ENCODE measurements at places on chromosomes 3 and 15. TPM values are rescaled to one million over a fixed set of nuclear protein-coding genes. Genes with fewer than 3 reads are reported as not detected.

DNA sequence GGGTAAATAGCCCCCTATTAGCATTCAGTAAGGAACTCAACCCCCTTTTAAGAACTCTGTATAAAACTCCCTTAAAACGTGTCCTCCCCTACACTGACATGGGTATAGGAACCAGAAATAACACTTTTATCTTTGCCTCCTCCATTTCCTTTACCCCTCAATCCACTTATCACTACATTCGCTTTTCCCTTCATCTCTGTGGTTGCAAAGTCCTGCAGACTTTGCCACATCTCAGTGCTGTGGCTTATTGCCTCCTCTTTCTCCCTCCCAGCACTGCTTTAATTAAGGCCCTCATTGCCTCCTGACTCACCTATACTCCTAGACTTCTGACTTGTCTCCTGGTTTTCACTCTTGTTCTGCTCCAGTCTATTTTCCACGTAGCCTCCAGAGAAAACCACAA is 94.3 kb upstream of the GADL1 start:
- no peak for DNase-seq

Gene CAND2
- polyA plus RNA-seq: 42.5 TPM

- no peak for DNase-seq
Measured at GRCh38 chr3:44016818-44017217, 224.9 kb upstream of the TOPAZ1 start.

Gene GUCA1C
- not detected for polyA plus RNA-seq

Gene CHRFAM7A
- polyA plus RNA-seq: 2.2 TPM

Gene ZMAT3
- 6.8 TPM for polyA plus RNA-seq

DNA sequence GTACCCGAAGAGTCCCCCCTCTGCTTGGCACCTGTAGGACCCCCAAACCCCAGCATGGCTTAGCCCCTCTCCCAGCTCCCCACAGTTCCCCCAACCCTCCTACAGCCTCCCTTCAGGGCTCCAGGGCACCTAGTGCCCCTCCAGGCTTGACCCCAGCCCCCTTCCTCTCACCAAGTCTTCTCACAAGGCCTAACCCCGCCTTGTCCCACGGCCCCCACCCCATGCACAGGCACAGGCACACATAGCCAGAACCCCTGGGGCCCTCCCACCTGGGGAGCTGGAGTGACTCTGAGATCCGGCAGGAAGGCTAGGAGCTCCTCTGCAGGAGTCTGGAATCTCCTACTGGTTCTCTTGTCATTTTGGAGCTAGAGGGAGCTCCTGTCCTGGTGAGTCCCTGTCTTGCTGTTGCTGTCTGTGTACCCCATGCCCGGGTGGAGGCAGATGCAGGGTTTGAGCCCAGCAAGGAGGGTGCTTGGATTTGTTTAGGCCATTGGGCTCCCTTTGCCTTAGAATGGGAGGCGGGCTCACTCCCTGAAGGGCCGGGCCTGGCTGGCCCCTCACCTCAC is 39.6 kb downstream of the KLF13 start:
- DNase-seq: no peak

Gene CCDC191
- 5.9 TPM for polyA plus RNA-seq

Gene COL8A1
- 0.87 TPM for polyA plus RNA-seq

Gene FBXO45
- 14.0 TPM for polyA plus RNA-seq

Gene COMMD2
- 38.1 TPM for polyA plus RNA-seq

DNA sequence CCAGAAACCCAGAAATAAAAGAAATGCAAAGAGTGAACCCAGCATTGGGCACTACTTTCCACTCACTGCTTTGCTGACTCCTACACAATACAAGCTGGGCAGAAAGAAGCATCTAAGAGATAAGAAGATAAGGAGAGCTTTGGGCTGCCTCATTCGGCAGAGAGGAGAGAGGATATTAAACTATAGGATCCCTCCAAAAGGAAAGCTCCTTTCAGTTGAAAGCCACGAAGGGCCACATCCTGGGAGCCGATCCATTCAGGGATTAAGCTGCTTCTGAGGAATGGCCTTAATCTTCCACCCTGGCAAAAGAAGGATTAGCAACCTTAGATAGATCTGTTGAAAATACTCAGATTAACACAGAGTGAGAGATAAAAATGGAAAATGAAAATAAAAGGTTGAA is 274.9 kb upstream of the PPP2R3A start:
- no peak for DNase-seq

DNA sequence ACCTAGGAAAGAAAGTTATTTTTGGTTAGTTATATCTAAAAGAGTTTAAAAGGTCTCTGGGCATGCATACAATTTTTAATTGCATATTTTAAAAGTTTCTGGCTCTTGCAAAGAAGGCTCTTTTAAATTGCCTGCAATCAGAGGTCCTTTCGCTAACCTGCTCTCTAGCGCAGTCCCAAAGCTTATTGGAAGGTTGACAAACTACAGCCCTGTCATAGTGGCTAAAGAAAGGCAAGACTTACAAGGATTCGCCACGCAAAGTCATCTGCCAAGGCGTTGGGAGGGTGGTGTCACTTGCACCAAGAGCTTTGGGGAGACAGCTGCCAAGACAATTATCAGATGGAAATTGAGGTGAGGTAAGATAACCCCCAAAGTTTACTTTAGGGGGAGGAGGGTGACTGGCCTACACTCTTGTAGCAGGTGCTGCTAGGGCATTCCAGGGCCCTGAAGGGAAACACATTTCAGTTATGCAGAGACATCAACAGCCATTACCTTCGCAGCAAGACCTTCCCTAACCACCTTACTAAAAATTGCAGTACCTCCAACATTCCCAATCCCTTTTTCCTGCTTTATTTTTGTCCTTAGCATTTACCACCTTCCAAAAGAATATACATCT is 606.2 kb downstream of the MAGI1 start:
- no peak for DNase-seq

Gene TP63
- polyA plus RNA-seq: 17.4 TPM

Data from muscle of back (tissue), 13 donors.